ENCODE measurements at places on chromosomes 4 and X. TPM values are rescaled to one million over a fixed set of nuclear protein-coding genes. Genes with fewer than 3 reads are reported as not detected.

The GPR82 gene
- total RNA-seq, result 0.07 TPM

The GAGE12H gene
- total RNA-seq, result not detected

The DOK7 gene
- total RNA-seq, result not detected

The AFAP1 gene
- total RNA-seq, result 6.7 TPM

All from T-helper 2 cell treated with Interferon-gamma antibody and Interleukin-4, amounts not matched to agents 100 ng/mL and 5 ng/mL, for 36 hours (primary cell).